ENCODE measurements at places on chromosomes 7 and 10. TPM values are rescaled to one million over a fixed set of nuclear protein-coding genes. Genes with fewer than 3 reads are reported as not detected.

The CYP26C1 gene
- not detected for polyA plus RNA-seq

DNA sequence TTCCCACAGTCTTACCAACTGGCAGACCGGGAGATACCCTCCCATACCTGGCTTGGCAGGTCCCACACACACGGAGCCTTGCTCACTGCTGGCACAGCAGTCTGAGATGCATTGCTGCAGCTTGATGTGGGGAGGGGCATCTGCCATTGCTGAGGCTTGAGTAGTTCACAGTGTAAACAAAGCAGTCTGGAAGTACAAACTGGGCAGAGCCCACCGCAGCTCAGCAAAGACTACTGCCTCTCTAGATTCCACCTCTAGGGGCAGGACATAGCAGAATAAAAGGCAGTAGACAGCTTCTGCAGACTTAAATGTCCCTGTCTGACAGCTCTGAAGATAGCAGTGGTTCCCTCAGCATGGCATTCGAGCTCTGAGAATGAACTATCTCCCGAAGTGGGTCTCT, 69.6 kb upstream of the RELN start:
- no peak for DNase-seq

DNA sequence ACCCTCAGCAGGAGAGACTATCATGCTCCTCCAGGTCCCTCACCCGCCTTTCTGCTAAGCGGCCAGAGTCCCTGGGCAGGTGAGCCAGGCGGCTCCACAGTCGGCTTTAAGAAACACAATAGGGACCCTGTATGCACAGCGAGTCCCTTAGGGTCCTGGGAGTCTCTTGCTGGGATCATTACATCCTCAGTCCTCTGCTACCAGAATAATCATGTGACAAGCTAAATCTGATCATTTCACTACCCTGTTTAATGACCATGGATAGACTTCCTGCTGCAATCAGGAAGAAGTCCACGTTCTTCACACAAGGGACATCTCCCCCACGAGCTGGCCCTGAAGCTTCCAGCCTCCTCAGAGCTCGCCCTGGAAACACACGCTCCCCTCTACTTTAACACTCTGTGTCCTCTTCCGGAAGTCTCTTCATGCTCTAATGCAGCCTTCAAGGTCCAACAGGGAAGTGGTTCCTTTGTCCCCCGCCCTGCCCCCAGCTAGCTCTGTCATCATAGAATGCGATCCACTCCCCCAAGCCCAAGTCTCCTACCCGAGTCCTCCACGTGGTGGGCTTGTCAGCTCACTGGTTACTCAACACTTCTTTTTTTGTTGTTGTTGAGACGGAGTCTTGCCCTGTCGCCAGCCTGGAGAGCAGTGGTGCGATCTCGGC, 101.5 kb downstream of the RNF216 start:
- peak; percentile 97 for DNase-seq

- no peak for DNase-seq
Observed at GRCh38 chr10:114957122-114957521, 19.1 kb downstream of the TRUB1 start.

GRCh38 chr7:88040694-88041093, 106.6 kb downstream of the ADAM22 start:
- no peak for DNase-seq

GRCh38 chr10:8962249-8962648, 907.8 kb downstream of the GATA3 start:
- DNase-seq = no peak

The SEPTIN7 gene
- 60.9 TPM for polyA plus RNA-seq

- DNase-seq = no peak
Observed at GRCh38 chr10:62856021-62856420, 39.9 kb upstream of the EGR2 start.

DNA sequence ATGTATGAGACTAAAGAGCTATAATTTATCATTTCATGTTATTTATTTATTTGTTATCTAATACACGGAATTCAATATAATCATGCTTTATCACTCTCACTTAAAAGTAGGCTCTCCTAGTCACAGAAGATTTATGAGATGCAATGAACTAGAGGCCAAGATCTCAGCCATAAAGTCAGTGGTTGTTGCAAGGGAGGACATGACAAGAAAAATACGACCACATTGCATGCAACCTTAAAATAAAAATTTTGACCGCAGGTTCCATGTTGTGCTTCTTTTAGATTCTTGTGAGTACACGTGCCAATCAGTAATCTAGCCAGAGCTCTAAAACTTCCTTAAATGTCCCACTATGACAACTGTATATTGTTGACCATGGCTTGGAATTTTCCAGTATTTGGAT, 75.9 kb upstream of the SP8 start:
- DNase-seq = no peak

DNA sequence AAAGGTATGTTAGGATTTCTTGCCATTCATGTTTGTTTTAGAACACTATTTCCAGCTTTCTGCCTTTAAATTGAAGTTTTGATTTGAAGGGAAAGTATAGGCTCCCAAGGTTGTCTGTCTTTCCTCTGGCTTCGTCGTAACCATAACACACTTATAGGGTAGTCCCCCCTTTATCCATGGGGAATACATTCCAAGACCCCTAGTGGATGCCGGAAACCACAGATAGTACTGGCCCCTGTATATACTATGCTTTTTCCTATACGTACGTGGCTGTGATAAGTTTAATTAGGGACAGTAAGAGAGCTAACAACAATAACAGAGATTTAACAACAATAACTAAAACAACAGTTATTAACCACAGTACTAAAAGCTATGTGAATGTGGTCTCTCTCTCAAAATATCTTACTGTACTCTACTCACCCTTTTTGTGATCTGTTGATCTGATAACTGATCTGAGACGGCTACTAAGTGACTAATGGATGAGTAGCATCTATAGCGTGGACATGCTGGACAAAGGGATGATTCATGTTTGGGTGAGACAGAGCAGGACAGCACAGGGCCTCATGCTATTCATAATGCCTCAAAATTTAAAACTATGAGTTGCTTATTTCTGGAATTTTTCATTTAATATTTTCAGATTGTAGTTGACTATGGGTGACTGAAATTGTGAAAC, 273.1 kb downstream of the AUTS2 start:
- DNase-seq = no peak

The FAM53B gene
- 5.8 TPM for polyA plus RNA-seq

- DNase-seq = no peak
Observed at GRCh38 chr7:143503261-143503660, 25.6 kb downstream of the TAS2R41 start.

- DNase-seq = no peak
Observed at GRCh38 chr10:126373972-126374371, 14.3 kb downstream of the ADAM12 start.

The ITGA8 gene
- polyA plus RNA-seq = not detected

DNA sequence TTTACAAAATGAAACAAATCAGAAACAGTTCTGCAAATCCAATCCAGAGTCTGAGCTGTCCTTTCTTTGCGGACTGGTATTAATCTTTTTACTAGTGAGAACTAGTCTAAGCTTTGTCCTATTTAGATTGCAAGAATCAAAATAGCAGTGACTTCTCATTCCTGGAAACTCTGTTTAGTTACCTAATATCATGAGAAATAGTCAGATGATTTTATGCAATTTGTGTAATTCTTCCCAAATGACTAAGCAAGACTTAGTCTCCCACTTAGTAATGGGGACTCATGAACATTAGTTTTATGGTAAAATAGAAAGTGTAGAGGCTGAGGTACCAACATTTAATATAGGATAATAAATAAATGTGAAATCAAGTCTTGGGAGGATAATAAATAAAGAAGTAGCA, 341.3 kb downstream of the DNAJB9 start:
- DNase-seq = no peak

GRCh38 chr7:79504607-79505389, 51.3 kb upstream of the MAGI2 start:
- DNase-seq = no peak

DNA sequence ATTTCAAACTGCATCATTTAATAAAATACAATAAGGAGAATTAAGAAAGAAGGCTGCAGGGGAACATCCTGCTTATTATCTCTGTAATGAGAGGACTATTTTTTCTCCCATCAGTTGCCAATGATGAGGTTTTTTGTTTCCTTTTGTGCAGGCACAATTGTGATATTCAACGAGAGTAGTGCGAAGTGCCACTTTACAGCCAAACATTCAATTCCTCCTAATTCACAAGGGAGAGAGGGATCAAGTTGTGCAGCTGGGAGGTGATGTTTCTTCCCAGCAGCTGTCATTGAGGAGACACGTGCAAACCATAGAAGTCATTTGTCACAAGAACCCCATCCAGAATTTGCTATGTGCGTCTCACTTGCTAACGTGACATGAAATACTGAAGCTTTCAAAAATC, 81.6 kb upstream of the ICA1 start:
- no peak for DNase-seq

The SPDYE1 gene
- polyA plus RNA-seq = not detected

The ZNF467 gene
- 143 TPM for polyA plus RNA-seq

DNA sequence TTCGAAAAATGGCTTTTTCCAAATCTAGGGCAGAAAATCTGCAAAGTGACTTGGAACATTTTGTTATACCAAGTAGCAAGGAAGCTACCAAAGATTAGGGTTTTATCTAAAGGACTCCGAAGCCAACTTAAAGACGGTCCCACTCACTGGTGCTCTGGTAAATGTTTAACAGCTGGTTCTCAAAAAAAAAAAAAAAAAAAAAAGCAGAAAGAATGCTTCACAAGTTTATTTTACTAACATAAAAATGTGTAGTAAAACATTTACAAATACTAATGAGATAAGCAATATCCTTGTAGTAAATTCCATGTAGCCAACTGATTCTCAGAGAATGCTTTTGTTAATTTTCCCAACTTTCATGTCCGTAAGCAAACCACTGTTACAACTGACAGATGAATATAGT, 38.4 kb downstream of the TAF3 start:
- DNase-seq = no peak

The EN2 gene
- polyA plus RNA-seq = not detected

DNA sequence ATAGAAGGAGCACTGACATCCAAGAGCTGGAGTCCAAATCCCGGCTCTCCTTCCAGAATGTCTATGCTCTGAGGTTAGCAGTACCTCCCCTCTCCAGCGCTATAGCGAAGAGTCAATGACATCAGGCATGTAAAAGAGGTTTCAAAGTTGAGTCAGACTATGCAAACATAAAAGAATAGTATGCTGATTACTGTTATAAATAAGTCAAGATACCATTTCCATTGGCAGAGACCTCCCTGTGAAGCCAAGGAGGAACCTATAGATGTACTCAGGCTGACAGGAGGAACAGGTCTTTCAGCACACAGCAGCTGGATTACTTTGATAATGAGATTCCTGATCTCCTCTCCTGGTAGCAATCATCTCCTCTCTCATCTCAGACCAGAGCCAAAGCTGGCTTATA, 103.9 kb upstream of the EFCAB10 start:
- DNase-seq = no peak

GRCh38 chr10:50607356-50607925, 16.3 kb downstream of the SGMS1 start:
- DNase-seq = no peak

DNA sequence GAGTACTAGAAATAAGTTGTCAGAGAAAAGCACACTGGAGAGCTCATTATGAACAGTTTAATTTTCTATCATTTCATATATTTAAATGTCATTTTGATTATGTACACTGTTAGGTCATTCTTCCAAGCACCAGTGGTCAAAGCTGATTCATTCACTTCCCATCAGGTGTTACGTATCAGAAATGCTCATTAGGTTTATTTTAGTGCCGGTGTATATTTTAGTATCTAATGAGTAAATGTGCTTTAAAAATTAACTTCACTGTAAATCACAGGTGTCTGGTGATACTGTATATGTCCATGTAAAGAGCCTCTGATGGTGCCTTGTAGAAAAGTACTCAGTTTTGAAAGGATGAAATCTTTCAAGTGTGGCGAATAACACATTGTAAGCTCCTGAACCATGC, 3.5 kb downstream of the DMTF1 start:
- no peak for DNase-seq

The TFPI2 gene
- polyA plus RNA-seq = not detected

DNA sequence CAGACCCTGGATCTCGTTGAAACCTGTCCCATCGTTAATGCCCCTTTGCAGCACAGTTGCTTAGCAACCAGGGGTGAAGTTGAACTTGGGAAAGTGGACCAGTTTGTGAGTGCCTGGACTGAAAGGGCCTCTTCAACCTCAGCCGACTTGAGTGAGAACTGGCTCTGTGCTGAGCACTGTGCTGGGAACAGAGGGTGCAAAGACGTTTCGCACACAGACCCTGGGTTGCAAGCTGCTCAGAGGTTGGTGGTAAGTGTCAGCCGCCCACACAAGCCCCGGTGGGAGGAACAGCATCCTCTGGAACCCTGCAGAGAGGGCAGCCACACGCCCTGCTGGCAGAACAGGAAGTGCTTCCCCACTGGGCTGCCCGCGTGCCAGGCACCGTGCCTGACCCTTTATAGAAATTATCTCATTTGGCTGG, 89.2 kb downstream of the CARD11 start:
- no peak for DNase-seq

DNA sequence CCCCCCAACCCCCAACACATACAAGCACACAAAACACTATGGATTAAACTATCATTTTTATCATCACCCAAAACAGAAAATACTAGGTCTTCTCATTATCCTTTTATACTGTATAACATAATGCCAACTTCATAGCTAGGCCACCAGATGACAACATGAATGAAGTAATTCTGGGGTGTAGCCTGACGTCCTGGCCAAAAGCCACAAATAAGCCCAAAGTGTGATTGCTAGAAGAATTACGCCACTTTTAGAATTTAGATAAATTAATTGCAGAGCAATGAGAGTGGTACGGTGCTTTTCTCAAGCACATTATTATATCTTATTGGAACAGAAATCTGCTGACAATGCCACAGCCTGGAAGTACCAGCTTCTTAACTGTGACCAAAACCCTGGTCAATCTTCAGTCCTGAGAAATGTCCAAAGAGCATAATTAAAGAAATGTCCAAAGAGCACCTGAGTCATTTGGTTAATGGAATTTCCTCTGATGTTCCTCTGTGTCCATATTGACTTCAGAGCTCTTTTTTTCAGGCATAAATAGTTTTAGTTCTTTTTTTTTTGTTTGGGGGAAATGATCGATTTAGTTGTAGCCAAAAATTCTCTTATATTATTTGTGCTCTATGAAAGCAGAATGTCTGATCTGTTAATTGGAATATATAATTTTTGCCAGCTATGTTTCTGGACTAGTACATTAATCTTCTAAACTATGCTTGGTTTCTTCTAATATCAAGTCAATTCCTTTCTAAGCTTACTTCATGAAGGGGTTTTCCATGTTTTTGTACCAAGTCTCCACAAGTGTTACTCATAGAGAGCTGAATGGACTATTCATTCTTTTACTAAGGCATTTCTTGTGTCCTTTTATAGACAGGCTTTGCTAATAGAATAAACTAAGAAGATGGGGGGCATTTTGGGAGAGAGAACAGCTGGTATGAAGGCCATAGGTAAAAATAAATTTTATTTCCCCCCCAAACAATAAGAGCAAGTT, 233.4 kb upstream of the SLC26A5 start:
- no peak for DNase-seq

Measured in CD14-positive monocyte (primary cell).